Hematopoietic multipotent progenitor cell treated with erythropoietin and hydrocortisone succinate and interleukin-3 and kit ligand, for 4 days (in vitro differentiated cells): ENCODE measurements at places on chromosomes 7 and 10.

DNA sequence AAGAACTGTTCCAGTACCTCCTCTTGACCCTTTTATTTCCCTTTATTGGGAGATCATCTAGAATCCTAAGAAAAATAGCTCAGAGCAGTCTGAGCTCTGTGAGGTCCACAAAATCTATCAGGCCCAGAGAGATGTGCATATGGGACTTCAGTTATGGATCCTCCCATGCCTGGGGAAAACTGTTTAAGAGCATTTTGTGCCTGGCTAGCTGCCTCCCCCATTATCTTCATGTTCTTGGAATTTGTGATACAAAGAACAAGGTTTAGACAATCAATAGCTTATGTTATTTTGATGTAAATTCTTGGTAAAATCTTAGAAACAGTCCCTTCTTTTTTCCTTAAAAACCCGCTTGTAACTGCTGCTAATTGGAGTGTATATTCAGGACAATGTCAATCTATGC is 75.2 kb downstream of the USP6NL start:
- no peak for DNase-seq

- no peak for DNase-seq
Observed at GRCh38 chr10:6625428-6625827, 45.4 kb upstream of the PRKCQ start.

DNA sequence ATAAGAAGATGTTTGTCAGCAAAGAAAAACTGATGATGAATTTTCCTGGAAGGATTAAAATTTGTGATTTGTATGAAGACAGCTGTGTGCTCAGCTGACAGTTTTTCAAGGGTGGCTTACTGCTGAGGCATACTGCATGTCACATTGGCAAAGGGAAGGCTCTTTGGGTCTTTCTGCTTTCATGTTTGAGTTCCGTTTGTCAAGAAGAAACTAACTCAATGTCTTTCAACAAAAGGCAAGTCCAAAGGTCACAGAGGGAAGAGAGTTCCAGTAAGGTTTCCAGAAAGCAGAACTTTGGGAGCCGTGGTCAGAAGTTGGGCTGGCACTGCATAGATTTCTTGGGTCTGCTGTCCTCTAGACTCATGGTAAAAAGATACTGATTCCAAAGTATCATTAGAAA is 16.9 kb downstream of the DYDC2 start:
- DNase-seq, result no peak

DNA sequence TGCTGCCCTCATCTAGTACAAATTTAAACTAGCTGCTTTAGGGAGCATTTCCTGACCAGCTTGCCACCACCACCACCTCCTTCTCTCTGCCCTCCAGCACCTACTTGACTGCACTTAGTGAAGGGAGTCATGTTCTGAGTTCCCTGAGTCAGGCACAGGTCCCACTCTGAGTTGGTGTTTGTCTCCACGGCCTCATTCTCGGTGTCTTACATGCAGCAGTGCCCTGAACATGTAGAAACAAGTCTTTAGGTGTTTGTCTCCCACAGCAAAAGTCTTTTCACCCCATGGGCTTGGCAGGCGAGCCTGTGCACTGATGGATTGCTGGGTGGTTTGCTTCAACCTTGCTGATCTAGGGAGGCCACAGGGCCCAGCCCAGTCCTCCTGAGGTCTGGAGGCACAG is 16.9 kb downstream of the TSPAN14 start:
- no peak for DNase-seq

GRCh38 chr7:29119538-29119937 is 26.8 kb downstream of the CPVL start:
- no peak for DNase-seq

- no peak for DNase-seq
Observed at GRCh38 chr7:149070372-149071125, 20.0 kb downstream of the ZNF786 start.

DNA sequence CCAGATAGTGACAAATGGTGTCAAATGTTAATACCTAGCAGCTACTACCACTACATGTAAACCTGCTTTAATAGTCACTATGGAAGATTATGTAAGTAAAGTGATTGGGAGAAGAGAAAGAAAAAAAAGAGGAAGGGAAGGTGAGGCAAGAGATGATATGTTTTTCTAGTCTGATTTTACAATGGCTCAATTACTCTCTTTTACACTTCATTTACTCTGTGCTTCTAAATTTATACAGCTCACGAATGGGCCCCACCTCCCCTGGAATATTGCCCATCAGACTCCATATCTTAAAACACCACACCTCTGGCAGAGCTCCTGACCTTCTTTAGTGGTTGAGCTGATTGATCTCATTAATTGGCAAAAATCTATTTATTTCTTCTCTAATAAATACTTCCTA is 28.0 kb upstream of the IKZF1 start:
- DNase-seq, result peak; percentile 70

DNA sequence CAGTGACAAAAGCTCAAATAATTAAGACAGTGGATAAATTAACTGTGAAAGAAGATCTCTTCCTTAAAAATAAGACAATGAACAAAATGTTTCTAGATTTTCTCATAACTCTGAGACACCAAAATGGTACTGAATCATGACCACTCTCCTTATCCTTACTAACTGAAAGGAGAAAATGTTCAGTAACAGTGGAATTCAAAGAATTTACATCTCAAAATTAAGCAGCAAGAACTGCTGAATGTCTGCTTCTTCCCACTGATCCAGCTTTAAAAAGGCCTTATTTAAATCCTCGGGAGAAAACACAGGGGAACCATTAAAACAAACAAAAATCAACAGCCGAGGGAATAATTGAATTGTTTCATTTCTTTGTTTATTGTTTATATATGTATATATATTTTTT is 27.3 kb upstream of the PLXDC2 start:
- DNase-seq, result no peak

DNA sequence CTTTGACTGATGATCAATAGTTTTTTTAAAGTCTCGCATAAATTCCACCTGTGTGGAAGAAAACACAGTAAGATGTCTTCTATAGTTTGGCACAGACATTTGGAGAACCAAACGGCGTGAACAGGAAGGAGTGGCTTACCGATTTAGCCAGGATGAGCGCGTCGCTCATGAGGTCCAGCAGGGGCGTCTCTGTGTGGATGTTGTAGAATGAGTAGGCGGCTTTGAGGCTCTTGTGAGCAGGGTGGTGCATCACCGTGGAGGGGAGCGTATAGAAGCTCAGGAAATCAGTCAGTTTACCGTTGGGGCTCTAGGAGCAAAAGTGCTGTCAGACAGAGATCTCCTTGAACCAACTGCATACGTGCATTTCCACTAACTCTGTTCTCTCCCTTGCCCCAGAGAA is 15.5 kb downstream of the RPP38 start:
- peak; percentile 37 for DNase-seq

- DNase-seq, result no peak
Observed at GRCh38 chr7:77441046-77441445, 24.9 kb upstream of the GSAP start.

DNA sequence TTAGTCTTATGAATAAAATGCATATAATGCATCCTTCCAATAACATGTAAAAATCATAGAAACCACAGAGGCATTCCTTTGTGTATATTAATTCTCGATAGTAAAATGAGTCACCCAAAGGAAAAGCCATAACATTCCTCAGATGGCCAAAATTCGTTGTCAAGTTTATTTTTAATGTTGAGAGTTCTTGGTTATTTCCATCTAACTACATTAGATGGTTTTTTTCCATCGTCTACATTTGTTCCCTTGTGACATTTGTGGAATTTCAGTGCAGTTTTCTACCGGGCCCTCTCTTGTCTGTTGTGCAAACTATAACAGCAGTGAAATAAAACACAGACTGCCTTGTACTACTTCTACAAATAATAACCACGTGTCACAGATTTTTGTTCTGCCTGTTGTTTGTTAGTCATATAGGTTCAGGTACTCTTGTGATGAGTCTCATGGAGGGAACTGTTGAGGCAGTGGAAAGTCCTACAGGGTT is 54.7 kb upstream of the CCAR1 start:
- DNase-seq, result no peak

- DNase-seq, result no peak
Observed at GRCh38 chr7:88337572-88337971, 30.9 kb upstream of the STEAP4 start.

GRCh38 chr7:136064081-136064480 is 86.9 kb upstream of the MTPN start:
- no peak for DNase-seq

DNA sequence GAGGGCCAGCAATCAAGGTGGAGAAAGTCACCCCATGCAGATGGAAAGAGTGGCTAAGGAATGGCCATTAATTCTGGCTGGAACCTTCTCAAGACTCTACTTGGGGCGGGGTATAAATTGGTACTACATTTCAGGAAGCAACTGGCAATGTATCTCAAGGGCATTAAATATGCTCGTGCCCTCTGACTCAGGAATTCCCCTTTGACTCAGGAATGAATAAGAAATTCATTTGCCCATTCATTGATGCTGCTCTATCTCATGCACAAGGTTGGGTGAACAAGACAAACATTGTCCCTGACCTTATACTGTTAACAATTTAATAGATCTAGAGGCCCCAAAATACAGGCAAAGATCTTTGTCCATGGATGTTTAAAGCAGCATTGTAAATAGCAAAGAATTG is 188.1 kb downstream of the MYOF start:
- DNase-seq, result no peak

DNA sequence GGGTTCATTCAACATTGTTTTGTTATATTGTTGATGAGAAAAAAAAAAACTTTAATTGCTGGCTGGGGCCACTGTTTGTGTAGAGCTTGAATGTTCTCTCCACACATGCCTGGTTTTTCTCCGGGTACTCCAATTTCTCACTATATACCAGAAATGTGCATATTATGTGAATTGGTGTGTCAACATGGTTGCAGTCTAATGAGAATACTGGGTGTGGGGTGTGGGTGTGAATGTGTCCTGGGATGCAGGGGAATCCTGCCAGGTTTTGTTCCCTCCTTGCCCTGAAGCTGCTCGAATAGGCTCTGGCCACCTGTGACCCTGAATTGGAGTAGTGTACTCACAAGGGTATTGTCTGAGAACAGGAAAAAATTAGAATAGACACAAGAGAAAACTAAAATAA is 81.4 kb downstream of the VIM start:
- DNase-seq, result no peak

GRCh38 chr10:70858759-70859158 is 29.6 kb downstream of the PCBD1 start:
- DNase-seq, result no peak

- DNase-seq, result no peak
Observed at GRCh38 chr7:14973712-14974428, 71.3 kb upstream of the DGKB start.

GRCh38 chr7:41035794-41036193 is 667.1 kb downstream of the INHBA start:
- DNase-seq, result peak; percentile 39

- no peak for DNase-seq
Observed at GRCh38 chr7:90625051-90625450, 28.9 kb downstream of the CDK14 start.

DNA sequence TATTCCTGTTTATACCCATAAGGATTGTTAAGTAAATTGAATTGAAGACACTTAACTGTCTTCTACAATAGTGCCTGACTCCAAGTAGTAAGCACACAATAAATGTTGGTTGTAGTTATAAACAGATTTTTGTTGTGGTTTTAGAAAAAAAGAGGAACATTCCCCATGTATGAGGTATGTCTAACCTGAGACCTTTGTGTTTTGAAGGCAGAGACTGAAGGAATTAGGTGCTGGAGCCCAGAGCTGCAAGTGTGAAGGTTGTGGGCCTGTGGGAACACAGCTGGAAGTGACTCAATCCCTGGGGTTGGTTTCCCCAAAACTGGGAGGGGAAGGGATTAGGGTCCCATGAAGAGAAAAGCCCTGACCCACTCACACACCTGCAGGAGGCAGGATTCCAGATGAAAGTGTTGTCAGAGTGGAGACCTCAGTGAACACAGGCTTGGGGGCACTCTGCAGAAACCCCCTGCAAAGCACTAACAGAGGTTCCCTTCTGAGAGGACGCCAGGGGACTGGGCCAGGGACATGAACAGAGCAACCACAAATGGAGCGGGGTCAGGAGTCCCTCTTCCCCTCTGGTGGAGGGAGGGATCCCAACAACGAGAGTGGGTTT is 265.1 kb upstream of the KLF14 start:
- DNase-seq, result no peak

- DNase-seq, result peak; percentile 21
Observed at GRCh38 chr10:131651674-131652437, 249.0 kb upstream of the PPP2R2D start.

DNA sequence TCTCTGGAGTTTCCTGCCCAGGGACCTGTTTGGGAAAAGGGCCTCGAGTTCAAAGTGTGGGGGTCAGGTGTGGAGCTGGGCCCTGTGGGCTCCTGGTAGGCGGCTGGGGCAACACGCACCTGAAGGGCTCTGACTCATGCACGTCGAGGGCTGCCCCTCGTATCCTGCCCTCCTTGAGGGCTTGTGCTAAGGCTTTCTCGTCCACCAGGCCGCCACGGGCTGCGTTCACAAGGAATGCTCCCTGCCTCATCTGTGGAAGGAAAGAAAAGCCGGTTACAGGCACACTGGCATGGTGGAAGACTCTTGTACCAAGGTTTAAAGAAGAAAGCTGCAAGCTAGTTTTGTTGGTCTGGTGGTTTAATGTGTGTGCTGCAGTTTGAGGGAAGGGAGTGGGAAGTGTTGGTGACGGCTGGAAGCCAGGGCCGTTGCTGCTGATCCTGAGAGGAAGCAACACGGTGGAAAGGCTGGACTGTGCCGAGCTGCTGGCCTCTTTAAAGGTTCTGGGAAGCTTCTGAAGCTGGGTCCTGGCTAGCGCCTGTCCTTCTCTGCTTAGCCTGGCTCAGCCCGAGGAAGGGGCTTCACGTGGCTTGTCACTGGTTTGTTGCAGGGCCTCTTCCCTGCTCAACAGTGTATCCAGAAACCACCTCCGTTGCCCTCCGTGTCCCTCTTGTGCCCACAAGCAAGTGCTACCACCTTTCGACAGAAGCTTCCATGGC is 52.0 kb downstream of the ZRANB1 start:
- DNase-seq, result no peak

- no peak for DNase-seq
Observed at GRCh38 chr10:74164716-74165529, 13.9 kb downstream of the ADK start.

DNA sequence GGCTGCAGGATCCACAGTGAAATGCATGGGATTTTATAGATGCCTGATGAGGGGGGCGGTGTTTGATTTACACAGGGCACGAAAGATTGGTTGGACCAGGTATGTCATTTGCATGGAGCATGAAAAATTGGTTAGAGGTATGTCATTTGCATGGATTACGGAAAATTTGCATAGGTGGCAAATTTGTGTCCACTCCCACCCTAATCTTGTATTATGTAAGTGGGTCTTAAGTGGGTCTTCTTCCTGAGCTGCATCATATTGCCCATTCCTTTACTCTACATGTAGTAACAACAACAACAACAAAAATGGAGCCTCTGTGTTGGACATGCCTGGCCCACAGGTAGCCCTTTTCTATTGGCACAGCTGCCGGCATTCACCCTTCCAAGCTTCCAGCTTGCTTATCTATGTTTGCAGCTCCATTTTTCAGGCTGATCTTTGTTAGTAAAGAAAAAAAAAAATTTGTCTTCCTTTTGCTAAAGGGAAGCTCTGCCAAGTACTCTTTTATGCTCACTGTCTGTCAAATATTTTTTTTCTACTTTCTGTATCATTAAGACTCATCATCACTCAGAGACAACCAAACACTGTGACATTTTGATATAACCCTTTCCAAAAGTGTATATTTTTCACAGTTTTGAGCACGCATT is 10.3 kb upstream of the ZNF273 start:
- DNase-seq, result peak; percentile 50

- no peak for DNase-seq
Observed at GRCh38 chr10:102537367-102537766, 33.6 kb downstream of the SUFU start.
